Endothelial cell (in vitro differentiated cells): ENCODE measurements at places on chromosomes 7 and 10. TPM values are rescaled to one million over a fixed set of nuclear protein-coding genes. Genes with fewer than 3 reads are reported as not detected.

GRCh38 chr10:102235598-102235920 lies 5.8 kb downstream of the PITX3 start:
- DNase-seq: no peak

DNA sequence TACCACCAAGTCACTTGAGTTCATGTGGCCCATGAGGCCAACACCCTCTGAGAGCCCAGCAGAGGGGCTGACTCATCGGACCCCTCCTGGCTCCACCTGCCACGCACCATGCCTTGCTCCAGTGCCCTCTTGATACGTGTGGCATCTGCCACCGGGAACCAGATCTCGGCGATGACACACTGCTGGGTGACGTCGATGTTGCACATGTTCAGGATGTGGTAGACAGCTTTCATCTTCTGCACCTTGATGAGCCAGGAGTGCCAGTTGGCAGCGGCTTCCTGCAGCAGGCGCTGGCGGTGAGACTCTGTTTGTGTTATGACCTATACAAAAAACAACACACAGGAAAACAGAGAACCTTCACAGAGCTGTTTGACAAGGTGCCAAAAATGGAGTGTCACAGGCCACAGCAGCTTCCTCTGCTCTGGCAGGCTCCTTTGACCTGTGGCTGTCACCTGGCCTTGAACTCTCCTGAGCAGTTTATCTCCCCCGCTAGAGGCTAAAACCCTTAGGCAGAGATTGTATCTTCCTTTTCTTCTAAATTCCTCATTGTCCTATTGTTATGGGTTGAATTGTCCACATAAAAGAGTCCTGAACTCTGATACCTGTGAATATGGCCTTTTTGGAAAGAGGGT lies 45.2 kb upstream of the TMEM213 start:
- no peak for DNase-seq

GRCh38 chr7:19442016-19442785 lies 266.6 kb downstream of the POLR1F start:
- peak; percentile 26 for DNase-seq

FAM221A gene
- total RNA-seq: 7.3 TPM

DNA sequence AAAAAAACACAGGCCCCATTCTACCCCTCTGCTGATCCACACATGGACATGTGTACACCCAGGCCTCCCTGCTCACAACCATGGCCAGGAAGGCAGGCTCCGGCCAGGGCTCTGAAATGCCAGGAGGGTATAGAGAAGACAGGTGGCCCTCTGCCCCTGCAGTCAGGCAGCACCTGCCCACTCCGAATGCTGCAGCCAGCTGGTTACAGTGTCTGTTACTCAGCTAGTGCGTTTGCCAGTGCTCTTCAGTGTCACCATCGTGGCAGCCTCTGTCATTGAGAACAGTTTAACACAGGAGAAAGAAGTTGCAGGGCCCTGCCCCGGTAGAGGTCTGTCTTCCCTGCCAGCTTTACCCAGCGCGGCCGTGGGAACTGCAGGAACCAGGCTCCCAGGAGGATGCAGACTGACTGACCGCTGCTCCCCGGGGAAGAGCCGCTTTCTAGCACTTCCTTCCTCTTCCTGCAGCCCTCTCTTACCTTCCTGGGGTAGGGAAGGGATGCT lies 128.8 kb upstream of the FAM20C start:
- no peak for DNase-seq

PAPSS2 gene
- total RNA-seq: 31.0 TPM

DNA sequence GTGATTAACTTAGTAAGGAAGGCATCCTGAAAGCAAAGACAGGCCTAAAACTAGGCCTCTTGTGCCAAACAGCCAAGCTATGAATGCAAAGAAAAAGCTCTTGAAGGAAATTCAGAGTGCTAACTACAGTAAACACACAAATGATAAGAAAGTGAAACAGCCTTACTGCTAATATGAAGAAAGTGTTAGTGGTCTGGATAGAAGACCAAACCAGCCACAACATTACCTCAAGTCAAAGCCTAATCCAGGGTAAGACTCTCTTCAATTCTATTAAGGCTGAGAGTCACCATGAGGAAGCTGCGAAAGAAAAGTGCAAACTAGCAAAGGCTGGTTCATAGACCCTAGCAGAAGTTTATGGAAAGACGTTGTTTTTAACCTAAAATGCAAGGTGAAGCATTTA lies 66.0 kb downstream of the IPMK start:
- no peak for DNase-seq

CHAT gene
- total RNA-seq: 0.23 TPM

DNA sequence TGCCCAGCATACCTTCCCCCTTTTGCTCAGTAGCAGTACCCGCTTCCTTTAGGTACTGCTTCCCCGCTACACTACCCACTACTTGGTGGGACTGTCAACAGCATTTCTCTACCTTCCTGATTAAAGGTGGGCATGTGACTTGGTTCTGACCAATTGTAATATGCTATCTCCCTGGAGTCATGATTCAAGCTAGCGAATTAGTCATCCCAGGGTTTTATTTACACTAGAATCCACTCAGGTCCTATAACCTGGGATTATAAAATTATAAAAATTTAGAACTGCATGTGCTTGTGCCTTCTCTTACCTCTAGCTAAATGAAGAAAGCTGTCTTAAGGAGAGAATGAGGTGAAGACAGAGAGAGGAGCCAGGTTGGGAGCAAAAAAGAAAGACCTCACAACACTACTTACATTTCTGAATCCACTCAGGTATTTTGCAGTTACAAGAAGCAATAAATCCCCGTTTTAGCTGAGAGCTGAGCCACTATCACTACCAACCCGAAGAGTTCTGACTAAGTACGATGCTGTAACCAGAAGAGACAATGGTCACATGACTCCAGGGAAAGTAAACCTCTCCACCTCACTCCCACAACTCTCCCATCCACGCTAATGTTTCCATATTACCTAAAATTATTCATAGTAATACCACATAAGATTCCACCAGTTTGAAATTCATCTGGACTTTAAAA lies 9.7 kb downstream of the GBX1 start:
- DNase-seq: peak; percentile 36

SYT15 gene
- 0.77 TPM for total RNA-seq

PTN gene
- total RNA-seq: 1.7 TPM

DNA sequence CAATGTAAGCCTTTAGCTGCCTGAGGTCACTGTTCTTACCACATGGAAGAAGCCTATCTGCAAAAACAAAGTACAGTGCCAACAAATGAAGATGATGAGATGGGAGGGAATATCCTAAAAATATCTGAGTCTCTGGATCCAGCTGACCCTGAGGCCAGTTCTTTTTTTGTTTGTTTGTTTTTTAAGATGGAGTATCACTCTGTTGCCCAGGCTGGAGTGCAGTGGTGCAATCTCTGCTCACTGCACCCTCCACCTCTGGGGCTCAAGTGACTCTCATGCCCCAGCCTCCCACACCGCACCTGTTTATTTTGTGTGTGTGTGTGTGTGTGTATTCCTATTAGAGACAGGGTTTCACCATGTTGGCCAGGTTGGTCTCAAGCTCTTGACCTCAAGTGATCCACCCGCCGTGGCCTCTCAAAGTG lies 44.9 kb downstream of the HYCC1 start:
- no peak for DNase-seq

- DNase-seq: peak; percentile 64
Observed at GRCh38 chr10:128463991-128464760, 338.0 kb upstream of the MKI67 start.

DNA sequence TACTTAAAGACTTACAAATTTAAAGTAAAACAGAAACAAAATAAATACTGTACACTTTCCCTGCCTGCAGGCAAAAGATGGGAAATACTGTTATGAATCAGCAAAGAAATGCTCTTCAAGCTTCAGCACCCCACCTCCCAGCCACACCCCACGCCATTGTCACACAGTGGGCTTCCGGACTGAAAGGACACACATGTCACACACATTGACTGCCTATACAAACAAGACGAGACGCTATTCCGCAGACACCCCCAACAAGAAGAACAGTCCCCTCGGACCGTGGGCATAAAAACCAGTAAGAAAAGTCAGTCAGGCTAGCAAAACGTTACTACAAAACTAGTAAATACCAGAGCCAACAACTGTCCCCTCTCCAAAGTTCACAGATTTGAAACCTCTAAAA lies 22.2 kb upstream of the PARP12 start:
- no peak for DNase-seq

DNA sequence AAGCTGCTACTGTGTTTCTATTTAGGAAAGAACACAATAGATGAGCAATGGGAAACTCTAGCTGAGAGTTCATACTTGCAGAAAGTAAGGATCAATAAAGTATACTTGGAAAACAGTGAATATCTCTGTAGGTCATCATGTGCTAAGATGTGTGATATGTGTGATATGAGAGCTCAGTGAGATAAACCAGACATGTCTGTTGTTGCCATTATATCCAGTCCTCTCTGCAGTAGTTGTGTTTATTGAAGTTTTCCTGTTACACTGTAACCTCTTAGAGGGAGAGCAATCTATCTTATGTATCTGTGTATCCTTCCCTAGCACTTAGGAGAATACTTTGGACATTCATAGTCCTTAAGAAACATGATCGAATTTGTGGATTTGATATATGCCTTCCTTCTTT lies 19.1 kb downstream of the TRUB1 start:
- no peak for DNase-seq

WDFY4 gene
- total RNA-seq: 0.54 TPM

DNA sequence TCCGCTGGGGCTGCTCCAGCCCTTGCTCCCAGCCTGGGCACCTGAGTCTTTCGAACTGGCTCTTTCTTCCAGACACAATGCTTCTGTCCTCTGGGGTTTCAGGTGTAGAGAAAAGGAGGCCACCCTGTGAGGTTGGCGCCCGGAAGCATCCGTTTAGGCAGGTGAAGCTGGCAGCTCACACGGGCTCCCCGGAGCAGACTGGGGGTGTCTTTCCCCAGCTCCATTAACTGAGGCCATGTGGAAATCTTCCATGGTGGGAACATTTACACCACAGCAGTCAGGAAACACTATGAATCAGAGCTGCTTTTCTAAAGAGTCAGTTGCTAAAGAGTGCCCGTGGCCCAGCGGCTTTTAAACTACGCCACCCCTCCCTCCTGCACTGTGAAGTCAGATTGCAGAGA lies 29.2 kb downstream of the PRKAG2 start:
- DNase-seq: no peak
